Psoas muscle (tissue), 8 donors: ENCODE measurements at places on chromosomes 2 and 18. TPM values are rescaled to one million over a fixed set of nuclear protein-coding genes. Genes with fewer than 3 reads are reported as not detected.

FAHD2B gene
- total RNA-seq, result 15.7 TPM

CRACDL gene
- total RNA-seq, result 2.3 TPM

BUB1 gene
- total RNA-seq, result 0.11 TPM

CYS1 gene
- 0.14 TPM for total RNA-seq

MAP2 gene
- 2.9 TPM for total RNA-seq

CACNB4 gene
- 0.25 TPM for total RNA-seq

VWC2L gene
- 0.04 TPM for total RNA-seq

SERPINB7 gene
- not detected for total RNA-seq

PTPN18 gene
- total RNA-seq, result 7.4 TPM

SPDYA gene
- 0.38 TPM for total RNA-seq
